ENCODE measurements at places on chromosomes 2 and 18.

GRCh38 chr18:74380916-74381315 lies 65.3 kb downstream of the C18orf63 start:
- DNase-seq: no peak

GRCh38 chr2:74142340-74142739 lies 5.4 kb downstream of the BOLA3 start:
- DNase-seq: peak; percentile 51

- DNase-seq: no peak
Observed at GRCh38 chr2:240121675-240122074, 14.4 kb downstream of the COPS9 start.

DNA sequence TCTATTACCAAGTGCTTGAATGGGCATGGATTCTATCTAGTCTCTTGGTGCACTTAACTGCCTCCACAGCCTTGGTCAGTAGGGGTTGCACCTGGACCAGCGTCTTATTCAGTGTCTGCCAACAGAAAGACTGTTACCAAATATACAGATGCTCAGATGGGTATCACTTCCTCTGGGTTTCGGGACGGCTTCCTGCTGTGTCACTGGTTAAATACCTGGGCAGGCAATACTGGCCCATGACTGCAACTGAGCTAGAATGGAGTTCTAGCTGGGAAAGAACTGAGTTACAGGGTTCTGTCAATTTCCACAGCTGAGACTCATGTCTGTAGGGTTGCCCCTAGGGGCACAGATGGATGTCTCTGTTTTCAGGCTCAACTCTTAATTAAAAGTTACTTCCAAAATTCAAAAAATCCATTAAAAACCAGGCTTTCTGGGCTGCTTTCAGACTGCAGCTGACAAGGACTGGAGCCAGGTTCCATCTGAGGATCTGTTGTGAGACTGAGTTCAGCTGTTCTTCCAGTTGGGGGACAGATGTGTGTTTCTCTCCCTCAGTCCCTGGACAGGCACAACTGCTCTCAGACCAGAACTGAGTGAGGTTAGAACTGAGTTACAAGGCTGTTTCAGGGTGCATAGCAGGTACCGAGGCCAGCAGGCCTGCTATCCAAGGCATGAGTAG lies 789.6 kb upstream of the SLC8A1 start:
- DNase-seq: no peak

GRCh38 chr2:225037415-225038230 lies 4.6 kb downstream of the DOCK10 start:
- DNase-seq: no peak

DNA sequence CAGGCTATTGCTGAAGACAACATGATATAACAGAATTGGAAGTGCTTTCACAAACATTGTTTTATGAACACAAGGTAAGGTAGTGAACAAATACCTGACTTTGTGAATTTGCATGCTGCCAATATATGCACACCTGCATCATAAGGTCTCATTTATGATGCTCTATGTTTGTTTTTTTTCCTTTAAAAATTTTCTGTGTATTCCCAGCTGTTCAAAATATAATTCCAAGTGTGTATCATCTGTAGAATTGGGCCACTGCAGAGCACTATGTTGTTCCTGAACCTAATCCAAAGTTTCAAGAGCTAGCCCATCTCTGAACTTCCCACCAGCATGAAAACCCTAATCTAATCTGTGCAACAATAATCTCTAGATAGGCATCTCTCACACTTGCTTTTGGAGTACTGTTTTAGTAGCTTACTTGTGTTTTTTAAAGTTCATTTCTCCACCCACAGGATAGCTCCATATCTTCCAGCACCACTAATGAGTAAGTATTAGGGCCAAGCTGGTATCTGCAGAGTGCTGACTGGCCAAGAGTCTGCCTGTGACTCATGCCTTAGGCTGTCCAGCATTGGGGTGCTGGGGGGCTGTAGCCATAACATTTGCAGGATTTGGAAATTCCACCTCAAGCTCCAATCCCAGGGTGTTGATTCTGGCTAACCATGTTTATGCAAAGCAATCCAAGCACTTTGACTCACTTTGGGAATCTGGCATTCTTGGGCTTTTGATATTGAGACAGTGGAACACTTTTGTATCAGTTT lies 208.2 kb upstream of the REV1 start:
- no peak for DNase-seq

DNA sequence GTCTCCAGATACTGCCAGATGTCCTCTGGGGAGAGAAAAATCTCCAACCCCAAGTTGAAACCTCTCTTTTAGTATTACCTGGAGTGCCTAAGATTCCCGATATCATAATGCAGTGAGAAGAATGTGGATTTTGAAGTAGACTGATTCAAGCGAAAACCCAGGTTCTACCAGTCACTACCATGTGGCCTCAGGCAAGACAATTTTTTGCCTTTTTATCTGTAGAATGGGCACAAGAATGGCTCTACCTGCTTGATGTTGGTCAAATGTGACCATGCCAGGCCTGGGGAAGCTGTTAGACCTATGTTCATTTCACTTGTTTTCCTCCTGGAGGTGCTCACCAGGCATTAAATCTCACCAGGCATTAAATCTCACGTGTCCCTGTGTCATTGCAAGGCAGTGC lies 131.3 kb downstream of the DDX1 start:
- DNase-seq: no peak

- DNase-seq: no peak
Observed at GRCh38 chr2:20672201-20672951, 5.4 kb downstream of the GDF7 start.

DNA sequence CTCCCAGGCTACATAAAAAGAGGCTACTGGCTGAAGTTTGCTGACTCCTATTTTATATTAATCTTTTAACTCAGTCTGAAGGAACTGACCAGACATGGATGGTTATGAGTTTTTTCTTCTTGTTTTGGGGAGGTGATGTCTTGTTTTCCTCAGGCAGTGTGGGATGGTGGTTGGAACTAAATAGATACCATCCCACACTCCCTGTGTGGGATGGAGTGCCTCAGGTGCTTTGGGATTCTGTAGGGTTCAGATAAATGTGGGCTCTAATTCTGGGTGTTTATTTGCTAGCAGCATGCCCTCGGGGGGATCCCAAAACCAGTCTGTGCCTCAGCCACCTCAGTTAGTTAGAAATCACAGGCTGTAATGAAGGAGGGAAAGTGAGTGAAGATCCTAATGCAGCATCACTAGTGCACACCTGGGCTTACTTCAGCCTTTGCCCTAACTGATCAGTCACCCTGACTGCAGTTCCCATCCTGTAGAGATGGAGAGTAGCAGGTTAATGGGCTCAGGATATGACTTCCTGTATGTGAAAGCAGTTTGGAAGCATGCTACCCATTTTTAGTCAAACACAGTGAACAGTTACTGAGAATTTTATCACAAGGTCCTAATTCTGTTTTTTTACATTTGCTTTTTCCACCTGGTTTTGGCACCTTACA lies 132.2 kb downstream of the SPTBN1 start:
- no peak for DNase-seq

DNA sequence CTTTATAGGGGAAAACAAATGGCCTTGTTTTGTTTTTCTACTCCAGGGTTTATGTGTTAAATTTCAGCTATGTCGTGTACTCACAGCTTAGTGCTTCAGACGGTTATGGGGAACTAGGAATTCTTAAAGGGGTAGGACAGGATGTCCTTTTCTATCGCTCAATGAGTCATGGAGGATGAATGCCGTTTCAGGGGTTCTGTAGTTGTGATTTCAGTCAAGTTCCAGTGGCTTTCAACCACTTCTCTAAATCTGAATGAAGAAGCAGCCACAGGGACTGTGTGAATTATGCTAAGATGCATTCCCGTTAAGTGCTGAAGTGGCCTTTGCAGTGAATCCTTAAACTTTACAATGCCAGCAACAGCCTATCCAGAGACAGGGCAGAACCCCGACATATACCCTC lies 1231.7 kb upstream of the ZEB2 start:
- DNase-seq: no peak

GRCh38 chr18:24850532-24850931 lies 390.1 kb downstream of the HRH4 start:
- no peak for DNase-seq

- no peak for DNase-seq
Observed at GRCh38 chr18:76373297-76373696, 121.7 kb downstream of the ZNF516 start.

GRCh38 chr2:163175294-163175693 lies 336.7 kb upstream of the KCNH7 start:
- DNase-seq: no peak

GRCh38 chr2:138777996-138778395 lies 2.2 kb downstream of the NXPH2 start:
- DNase-seq: no peak

GRCh38 chr2:66581339-66582103 lies 146.6 kb downstream of the MEIS1 start:
- DNase-seq: peak; percentile 64

DNA sequence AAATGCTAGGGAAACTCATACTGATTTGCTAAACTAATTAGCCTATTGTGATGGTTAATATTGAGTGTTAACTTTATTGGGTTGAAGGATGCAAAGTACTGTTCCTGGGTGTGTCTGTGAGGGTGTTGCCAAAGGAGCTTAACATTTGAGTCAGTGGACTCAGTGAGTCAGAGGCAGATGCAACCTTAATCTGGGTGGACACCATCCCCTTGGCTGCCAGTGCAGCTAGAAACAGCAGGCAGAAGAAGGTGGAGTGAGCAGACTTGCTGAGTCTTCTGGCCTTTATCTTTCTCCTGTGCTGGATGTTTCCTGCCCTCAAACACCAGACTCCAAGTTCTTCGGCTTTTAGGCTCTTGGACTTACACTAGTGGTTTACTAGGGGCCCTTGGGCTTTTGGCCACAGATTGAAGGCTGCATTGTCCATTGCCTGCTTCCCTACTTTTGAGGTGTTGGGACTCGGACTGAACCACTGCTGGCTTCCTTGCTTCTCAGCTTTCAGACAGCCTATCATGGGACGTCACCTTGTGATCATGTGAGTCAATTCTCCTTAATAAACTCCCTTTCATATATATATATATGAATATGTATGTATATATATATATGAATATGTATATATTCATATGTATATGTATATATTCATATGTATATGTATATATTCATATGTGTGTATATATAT lies 69.7 kb downstream of the RPRM start:
- DNase-seq: no peak

- DNase-seq: no peak
Observed at GRCh38 chr2:16775899-16776231, 110.2 kb upstream of the CYRIA start.

- DNase-seq: peak; percentile 12
Observed at GRCh38 chr2:160207804-160208654, 8.0 kb upstream of the ITGB6 start.

- peak; percentile 47 for DNase-seq
Observed at GRCh38 chr2:190023860-190024259, 38.7 kb downstream of the MSTN start.

DNA sequence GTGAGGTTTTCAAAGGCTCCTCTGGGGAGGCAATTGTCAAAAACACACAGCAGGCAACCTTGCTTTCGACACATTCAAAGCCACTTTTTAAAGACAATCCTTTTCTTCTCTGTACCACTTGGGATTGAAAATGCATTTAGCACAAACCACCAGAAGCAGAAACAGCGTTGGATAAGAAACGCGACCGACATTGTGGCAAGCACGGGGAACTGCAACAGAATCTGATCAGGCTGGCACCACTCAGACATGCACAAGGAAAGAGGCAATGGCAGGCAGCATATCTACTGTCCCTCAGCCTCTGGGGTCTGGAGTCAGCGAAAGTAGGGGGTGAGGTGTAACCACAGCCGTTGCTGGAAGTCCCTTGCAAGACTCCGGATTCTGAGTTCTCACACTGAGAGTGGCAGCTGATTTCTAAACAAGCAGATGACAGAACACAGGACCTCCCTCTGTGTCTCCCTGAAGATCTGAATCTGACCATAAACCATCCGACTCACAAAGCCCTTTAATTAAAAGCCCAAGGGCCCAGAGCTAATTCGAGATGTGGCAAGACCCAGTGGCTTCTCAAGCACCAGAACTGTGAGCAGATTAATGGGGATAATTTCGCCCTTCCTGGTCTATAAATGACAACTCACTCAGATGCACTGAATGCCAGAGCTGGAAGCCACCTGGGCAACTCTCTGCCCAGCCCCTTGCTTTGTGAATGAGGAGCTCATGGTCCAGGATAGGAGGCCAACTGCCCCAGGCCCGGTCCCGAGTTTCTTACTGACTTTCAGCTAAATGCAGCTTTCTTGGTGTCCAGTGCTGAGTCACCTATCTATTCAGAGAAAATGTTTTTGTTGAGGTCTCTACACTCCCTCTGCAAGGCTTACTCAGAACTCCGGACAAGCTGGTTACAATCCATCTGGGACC lies 29.6 kb downstream of the CYRIA start:
- no peak for DNase-seq

DNA sequence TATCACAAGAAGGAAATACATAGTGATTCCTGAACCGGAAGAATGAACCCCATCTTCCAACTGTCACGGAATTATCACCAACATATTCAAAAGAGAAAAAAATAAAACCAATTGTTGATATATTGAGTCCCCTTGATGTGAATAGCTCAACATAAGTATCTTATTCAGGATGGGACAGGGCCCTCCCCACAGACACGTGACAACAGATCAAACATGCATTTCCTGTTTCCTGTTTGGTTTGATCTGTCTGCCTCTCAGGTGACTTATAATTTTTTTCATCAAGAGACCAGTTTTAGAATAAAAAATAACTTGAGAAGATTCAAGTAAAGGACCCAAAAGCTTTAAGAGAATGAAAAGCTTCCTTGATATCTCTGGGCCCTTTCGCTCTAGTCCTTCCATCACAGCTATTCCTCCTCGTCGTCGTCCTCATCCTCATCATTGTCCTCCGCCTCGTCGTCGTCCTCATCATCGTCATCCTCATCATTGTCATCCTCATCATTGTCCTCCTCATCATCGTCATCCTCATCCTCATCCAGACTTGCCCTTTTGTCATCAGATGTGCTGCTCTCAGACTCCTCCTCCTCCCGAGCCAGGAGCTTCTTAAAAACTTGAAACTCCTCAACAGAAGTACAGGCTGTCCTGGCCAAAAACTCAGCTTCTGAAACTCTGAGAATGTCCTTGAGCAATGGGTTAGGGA lies 6.3 kb downstream of the MTERF4 start:
- no peak for DNase-seq

DNA sequence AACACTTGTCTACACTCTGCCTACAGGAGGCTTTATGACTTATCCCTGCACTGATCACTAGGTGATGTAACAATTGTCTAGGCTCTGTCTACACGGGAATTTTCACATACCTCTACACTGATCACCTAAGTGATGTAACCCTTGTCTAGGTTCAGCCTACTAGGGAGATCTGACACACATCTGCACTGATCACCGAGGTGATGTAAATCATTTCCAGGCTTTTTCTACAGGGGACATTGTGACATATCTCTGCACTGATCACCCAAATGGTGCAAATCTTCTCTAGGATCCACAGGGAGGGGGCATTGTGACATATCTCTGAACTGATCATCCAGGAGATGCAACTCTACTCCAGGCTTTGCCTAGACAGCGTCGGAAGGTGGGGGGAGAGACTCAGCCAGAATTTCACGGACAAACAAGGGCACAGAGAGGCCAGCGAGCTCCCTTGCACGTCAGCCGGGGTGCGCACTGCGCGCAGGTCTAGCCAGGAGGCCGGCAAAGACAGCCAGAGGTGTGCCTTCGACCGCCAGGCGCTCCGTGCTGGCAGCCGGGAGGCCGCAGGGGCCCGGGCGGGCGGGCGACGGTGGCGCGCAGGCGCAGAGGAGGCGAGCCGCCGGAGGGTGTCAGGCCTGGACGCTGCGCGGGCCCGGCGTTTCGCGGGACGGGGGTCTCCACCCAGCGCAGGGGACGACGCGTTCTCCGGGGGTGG lies 46.9 kb upstream of the USP14 start:
- peak; percentile 64 for DNase-seq

GRCh38 chr2:157771234-157771633 lies 104.9 kb downstream of the ACVR1 start:
- DNase-seq: no peak

All from cerebellar cortex (tissue), 1 donor.